ENCODE measurements at places on chromosomes 3 and 15.

- no peak for DNase-seq
Measured at GRCh38 chr3:10520072-10520471, 14.7 kb upstream of the ATP2B2 start.

DNA sequence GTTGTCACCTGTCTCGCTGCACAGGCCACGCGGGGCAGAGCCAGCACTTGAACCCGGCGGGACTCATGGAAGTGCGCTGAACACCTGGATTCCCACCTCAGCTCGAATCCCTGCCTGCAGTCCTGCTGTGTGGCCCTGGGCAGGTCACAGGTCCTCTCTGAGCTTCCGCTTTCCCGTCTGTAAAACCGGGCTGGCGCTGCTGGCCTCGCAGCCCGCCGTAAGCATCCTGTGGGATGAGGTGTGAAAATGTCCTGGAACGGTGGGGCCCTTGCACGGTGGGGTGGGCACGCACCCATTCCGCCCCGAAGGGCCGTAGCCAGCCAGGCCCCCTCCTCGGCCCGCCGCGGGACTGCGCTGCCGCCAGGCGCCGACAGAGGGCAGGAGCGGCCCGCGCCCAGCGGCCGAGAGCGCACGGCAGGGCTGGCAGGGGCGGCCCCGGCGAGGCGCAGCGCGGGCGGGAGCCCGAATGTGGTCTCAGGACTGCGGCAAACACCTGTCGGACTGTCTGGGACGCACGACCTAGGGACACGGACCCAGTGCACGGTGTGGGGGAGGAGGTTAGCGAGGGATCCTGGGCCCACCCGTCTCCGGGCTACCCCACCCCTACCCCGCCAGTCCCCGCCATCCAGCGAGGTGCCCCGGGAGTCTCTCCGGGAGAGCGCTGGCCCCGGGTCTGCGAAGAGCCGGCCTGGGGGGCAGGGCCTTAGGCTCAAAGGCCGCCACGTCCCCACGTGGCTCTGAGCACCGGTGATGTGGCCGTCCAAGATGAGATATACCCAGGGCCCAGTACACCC lies 40.4 kb downstream of the DNAJB8 start:
- peak; percentile 27 for DNase-seq

DNA sequence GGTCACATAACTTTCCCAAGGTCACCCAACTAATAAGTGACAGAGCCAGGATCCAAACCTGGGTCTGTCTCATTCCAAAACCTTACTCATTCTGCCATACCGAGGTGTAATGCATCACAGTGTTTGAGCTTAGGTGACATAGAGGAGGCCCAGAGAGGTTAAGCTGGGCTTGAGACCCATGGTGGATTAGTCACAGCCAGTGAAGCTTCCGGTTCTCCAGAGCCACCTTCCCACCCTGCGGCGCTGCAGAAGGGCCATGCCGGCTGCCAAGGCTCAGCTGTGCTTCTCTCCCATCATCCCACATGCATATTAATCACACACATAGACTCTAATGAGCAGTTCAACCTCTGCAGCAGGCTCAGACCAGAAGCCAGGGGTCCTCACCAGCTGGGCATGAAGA lies 42.2 kb downstream of the SPSB4 start:
- no peak for DNase-seq

- DNase-seq, result peak; percentile 5
Measured at GRCh38 chr3:35183927-35184675, 455.2 kb upstream of the ARPP21 start.

GRCh38 chr3:17420668-17421067 lies 321.8 kb downstream of the TBC1D5 start:
- DNase-seq, result no peak

- DNase-seq, result no peak
Measured at GRCh38 chr3:19877656-19878055, 56.4 kb downstream of the EFHB start.

DNA sequence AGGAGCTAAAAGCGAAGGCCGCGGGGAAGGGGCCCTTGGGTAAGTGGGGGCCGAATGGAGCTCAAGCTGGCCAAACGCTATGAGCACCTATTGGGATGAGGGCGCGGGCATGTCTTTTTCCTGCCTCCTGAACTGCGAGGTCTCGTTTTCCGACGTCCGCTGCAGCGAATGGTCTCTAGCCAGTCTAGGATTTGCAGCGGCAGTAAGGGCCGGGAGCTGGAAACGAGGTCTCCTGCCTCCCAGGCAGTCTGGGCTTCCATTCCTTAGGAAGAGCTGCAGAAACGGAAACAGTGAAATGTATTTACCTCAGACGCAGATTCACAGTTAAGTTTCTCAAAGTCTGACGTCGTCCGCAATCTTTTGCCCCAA lies 517 bp downstream of the TMA7 start:
- DNase-seq, result peak; percentile 39
